COR-L47 (cell line): ENCODE measurements at places on chromosomes 7 and 10.

GRCh38 chr7:71238581-71239295, 106.8 kb downstream of the GALNT17 start:
- DNase-seq: no peak

DNA sequence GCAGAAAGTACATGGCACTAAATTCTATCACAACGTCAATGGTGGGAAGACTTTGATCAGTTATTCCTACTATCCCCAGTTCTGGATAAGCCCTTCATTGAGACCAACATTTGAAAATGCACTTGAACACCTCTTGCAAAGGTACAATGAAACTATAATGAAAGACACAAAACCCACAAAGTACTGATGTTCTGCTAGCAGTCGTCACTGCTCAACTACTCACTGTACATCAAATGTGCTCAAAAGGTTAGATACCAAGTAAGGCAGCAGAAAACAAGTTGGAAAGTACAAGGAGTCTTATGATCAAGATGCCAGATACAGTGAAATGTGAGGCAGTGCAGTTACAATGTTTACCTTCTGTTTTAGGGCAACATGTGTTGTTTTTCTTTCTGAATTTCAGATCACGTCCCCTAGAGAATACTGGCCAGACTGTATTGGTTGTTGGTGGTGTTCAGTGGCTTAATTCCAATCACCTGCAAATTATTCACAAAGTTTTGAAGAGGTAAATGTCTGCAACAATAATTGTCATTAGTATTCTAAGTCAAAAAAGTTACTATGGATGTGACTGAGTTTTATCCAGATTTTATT, 62.4 kb upstream of the WNT16 start:
- DNase-seq: no peak

GRCh38 chr10:26931223-26931622, 70.5 kb upstream of the ABI1 start:
- no peak for DNase-seq

DNA sequence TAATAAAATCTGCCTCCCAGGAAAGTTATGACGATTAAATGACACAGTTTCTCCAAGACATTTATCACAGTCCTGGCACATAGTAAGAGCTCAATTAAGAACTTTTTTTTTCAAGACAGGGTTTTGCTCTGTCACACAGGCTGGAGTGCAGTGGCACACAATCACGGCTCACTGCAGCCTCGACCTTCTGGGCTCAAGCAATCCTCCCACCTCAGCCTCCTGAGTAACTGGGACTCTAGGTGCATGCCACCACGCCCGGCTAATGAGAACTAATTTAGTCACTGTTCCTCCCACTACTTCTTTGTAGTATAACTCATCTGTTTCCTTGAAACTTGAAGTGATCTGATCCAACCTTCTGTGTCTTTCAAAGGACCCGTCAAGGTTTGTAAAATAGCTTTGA, 42.2 kb upstream of the MXI1 start:
- no peak for DNase-seq

GRCh38 chr10:5476918-5477525, 22.3 kb downstream of the CALML5 start:
- no peak for DNase-seq

DNA sequence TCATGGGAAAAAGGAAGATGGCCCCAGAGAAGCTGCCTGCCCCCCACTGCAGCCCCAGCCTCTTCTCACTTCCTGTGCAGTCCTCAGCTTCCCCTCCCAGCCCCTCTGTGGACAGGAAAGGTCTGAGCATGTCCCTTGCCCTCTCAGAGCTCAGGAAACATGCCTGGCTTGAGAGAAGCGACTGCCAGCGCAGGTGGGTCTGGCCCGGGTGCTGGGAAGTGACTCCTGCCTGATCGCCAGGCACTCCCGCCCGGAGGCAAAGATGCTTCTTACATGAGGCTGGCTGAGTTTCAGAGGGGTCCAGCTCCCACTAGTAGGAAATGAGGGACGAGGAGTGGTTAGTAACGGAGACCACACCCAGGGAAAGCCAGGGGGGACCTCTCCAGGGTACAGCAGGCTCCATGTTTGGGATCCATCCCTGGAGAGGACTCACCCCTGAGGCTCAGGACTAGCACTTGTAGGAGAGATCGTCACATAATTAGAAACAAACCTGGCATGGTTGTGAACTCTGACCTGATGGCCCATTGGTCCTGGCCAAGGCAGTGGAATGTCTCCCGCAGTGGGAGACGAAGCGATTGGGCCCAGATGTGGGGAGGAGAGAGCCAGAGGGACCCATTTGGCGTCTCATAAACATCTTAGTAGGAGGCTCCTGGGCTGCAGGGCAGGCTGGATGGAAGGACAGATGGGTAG, 12.3 kb downstream of the ELN start:
- DNase-seq: no peak

GRCh38 chr10:62614389-62615157, 189.9 kb upstream of the ADO start:
- no peak for DNase-seq
